NCI-H2029 treated with DMSO at 0.1 percent for 48 hours (cell line): ENCODE measurements at places on chromosomes 12 and 14.

- DNase-seq, result peak; percentile 76
Observed at GRCh38 chr14:28766469-28766955, at the start of gene FOXG1. Gene FOXG1 (plus strand): TSS chr14:28766787. CDS start chr14:28767280, 493 bp downstream.

GRCh38 chr12:31353750-31354708, 28.1 kb upstream of the SINHCAF start:
- DNase-seq, result peak; percentile 3

- no peak for DNase-seq
Observed at GRCh38 chr14:69441948-69442347, 42.6 kb upstream of the PLEKHD1 start.

DNA sequence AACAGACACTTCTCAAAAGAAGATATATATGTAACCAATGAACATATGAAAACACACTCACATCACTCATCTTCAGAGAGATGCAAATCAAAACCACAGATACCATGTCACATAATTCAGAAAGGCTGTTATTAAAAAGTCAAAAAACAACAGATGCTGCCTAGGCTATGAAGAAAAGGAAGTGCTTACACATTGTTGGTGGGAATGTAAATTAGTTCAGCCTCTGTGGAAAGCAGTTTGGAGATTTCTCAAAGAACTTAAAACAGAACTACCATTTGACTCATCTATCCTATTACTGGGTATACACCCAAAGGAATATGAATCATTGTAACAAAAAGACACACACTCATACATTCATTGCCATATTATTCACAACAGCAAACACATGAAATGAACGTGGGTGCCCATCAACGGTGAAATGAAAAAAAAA, 35.1 kb downstream of the EIF2S3B start:
- DNase-seq, result no peak

- no peak for DNase-seq
Observed at GRCh38 chr14:34365309-34365915, 96.6 kb downstream of the SPTSSA start.

GRCh38 chr12:12482150-12482761, 80.4 kb downstream of the DUSP16 start:
- no peak for DNase-seq

DNA sequence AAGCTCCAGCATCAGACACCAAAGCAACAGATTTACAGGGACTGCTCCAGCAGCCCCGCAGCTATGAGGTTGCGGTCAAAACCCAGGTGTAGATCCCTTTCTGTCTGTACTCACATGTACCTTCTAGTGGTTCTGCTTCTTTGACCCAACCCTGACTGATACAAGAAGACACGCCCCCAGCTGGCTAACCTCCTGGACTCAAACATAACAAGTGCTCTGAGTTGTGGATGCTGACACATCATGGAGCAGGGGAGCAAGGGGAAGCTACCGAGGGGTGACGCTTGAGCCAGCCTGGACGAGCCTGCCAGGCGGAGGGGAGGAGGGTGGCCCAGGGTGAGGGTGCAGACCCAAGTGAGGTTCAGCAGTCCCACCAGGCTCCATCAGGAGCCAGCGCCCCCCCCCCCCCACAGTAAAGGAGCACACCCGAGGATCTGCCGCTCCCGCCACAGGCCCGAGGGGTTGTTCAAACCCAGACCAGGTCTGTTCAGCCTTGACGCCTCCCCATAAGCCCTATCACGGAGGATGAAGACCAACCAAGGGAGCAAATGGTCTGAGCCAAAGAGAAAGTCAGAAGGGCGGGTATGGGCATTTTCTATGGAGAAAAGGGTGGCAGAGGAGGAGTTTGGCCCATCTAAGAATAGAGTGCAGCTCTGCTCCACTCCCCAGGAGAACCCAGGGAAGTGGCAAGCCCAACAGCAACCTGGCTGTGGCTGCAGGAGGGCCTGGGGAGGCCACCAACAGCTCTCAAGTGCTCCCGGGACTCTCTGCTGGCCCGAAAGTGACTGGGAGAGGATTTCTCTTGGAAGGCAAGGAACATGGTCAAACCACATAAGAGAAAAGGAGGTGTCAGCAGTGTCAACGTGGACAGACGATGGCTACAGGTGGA, 229.4 kb downstream of the BCL11B start:
- DNase-seq, result no peak

- no peak for DNase-seq
Observed at GRCh38 chr14:40911141-40911540, 695.5 kb upstream of the LRFN5 start.

DNA sequence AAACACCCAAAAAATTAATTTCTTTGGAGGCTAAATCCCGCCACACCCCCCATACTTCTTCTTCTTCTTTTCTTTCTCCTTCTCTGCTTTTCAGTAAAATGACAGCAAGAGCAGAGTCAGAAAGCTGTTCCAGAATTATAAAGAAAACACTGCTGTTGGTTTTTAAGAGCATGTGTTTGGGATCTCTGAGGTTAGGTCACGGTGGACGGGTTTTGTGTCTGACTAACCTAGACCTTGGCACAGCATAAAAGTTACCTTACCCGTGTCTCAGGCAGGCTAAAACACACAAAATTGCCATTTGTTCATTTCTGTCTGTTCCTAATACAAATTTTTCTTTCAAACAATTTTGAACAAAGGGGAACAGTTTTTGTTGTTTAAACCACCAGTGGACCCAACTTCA, 540.8 kb downstream of the NRXN3 start:
- DNase-seq, result no peak
